Right lung (tissue), 10 donors: ENCODE measurements at places on chromosomes 4 and X. TPM values are rescaled to one million over a fixed set of nuclear protein-coding genes. Genes with fewer than 3 reads are reported as not detected.

GRCh38 chrX:13658602-13659001, 5.7 kb downstream of the TCEANC start:
- peak; percentile 45 for DNase-seq

GABRB1 gene
- not detected for polyA plus RNA-seq

DNA sequence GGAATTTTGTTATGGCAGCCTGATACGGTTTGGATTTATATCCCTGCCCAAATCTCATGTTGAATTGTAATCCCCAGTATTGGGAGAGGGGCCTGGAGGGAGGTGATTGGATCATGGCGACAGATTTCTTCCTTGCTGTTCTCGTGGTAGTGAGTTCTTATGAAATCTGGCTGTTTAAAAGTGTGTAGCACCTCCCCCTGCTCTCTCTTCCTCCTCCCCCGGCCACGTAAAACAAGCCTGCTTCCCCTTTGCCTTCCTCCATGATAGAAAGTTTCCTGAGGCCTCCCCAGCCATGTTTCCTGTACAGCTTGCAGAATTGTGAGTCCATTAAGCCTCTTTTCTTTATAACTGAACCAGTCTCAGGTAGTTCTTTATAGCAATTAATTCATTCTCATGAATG, 37.9 kb downstream of the SUPT20HL2 start:
- no peak for DNase-seq

GRCh38 chr4:119498527-119498926, 130.1 kb downstream of the PDE5A start:
- no peak for DNase-seq

GRCh38 chr4:174404677-174405076, 117.6 kb downstream of the HPGD start:
- DNase-seq: no peak

DNA sequence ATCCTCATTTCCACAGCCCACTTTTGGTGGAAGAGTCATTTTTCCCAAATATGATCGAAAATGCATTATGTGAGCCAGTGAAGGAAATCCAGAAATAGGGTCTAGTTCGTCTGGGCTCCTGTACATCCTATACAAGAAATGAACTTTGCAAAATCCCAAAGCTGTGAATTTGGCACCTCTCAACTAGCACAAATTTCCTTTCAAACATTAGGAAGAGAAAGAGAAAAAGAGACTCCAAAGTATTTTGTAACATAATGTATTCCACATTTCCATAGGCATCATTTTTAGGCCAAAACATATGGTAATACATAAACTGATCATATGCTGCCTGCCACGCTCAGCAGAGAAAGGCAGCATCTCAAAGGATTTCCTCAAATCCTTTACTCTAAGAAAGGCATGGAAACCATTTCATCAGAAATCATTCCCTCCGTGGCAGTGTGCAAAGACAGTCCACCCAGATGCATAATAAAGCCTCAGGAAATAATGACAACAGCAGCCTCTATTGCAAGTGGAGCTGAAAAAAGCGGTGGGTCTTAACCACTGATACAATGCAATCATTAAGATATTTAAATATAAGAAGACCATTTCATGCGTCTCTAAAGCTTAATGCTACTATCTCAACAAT, 56.8 kb downstream of the ANOS1 start:
- DNase-seq: no peak

GRCh38 chrX:106585478-106585877, 26.3 kb upstream of the RADX start:
- DNase-seq: no peak

GRCh38 chr4:145276050-145276449, 95.7 kb upstream of the OTUD4 start:
- DNase-seq: no peak

AFM gene
- polyA plus RNA-seq: not detected

DNA sequence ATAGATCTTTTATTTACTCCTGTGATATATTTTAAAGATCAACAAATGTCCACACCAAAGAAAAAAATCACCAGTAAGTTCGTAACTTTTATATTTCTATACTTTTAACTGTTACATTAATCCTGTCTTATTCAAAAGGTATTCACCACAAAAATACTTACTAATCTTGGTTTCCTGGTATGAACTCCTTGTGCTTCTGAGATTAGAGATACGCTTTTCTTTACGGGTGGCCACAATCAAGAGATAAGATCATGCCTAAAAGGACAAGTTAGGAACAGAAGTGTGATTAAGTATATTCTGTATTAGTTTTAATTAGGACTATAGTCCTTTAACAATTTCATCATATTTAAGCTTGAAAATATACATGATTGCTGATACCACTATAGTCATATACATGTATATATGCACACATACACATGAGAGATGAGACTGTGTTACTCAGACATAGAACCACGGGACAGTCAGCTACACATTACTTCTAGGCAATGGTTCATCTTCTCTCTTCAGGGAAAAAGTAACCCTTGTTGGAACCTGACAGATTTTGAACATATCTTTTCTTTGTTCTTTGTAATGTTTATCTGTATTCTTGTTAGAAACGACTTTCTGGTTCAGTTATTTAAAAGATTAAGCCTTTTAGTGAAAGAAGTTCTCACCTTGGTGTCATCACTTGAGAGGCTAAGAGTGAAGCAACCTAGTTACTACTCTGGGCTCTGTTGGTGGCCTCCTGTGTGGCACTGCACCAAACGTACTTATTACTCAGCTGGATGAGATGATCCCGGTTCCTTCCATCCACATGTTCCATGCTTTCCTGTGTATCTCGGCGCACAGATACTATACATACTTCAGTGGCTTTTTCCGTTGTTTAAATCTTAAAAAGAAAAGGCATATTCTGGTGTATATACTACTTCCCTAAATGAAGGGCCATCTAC, 146.1 kb downstream of the CBR4 start:
- no peak for DNase-seq

TRIM75 gene
- polyA plus RNA-seq: 0.09 TPM

SLC39A8 gene
- 5.3 TPM for polyA plus RNA-seq

GRCh38 chr4:169795585-169795984, 37.8 kb upstream of the HPF1 start:
- DNase-seq: no peak

GRCh38 chr4:4592414-4592813, 50.6 kb upstream of the STX18 start:
- DNase-seq: no peak

NXF2 gene
- polyA plus RNA-seq: not detected

- DNase-seq: no peak
These were observed 22.6 kb downstream of the L1CAM start for GRCh38 chrX:153863251-153863991.

- DNase-seq: no peak
These were observed 6.8 kb downstream of the BCOR start for GRCh38 chrX:40090961-40091360.

GRCh38 chr4:112147697-112148096, 2.4 kb downstream of the FAM241A start:
- no peak for DNase-seq

- DNase-seq: no peak
These were observed 472.7 kb downstream of the ARAP2 start for GRCh38 chr4:35771571-35771970.

NXF2B gene
- 0.64 TPM for polyA plus RNA-seq

DNA sequence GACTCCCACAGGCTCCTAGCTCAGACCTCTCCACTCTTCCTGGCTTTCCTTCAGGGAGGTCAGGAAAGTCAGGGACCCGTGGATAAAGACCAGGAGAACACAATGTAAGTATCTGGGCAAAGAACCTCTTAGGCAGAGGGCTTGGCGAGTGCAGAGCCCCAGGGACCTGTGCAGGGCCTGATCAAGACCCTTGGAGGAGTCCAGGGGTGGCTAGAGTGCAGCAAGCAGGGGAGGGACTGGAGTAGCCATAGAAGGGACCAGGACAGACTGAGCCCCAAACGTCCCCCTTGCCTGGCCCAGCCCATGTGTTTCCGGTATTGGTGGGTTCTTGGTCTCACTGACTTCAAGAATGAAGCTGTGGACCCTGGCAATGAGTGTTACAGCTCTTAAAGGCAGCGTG, 5.9 kb upstream of the TNIP2 start:
- DNase-seq: no peak

STK32B gene
- polyA plus RNA-seq: 4.7 TPM

STPG2 gene
- 0.34 TPM for polyA plus RNA-seq
